ENCODE measurements at places on chromosomes 12 and 14.

DNA sequence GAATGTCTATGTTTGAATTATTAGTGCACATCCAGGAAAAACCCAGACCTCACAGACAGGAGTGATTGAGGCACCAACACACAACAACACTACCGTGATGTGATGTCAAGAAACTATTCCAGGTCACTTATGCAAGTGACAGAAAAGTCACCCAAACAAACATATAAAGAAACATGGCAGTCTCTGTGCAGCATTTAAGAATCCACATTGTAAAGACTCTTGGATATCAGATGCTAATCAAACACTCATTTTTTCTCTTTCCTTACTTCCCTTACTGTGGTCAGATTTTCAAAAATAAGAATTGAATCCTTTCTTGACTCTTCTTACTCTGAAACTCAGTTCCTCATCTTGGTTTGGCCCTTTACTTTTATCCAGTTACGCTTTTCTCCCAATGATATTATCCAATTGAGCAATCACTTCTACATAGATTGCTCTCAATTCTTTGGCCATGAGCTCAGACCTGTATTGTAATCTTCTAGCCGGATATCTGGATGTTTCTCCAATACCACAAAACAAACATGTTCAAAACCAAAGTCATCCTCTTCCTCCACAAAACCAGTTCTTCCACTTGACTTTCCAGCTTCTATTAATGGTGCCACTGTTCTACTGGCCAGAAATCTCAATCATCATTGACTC, 115.4 kb downstream of the DUSP6 start:
- DNase-seq: no peak

- DNase-seq: no peak
Observed at GRCh38 chr14:51544901-51545300, 106.8 kb upstream of the FRMD6 start.

DNA sequence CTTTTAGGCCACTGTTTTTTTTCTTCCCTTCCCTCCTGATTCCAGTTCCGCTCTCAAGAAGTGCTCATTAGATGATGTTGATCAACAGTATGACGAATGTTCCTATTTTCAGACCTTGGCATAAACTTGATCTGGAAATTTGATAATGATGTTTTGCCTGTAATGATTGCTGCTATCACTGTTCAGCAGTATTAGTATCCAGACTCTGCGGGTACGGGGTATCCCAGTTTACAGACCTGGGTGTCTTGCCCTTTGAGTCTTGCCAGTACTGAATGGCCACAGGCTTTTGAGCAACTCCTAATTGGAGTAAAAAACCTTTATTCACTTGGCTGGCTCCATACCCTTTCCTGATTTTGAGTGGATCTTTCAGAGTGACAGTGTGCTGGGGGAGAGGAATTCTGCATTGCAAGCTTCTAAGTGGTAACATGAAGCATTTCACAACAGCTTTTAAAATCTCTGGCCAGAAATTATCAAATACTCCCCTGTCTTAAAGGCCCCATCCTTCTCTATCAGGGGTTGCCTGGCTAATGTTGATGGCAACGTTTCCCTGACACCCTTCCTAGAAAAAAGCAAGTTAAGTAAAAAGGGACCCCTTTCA, 5.9 kb upstream of the ASB8 start:
- no peak for DNase-seq

DNA sequence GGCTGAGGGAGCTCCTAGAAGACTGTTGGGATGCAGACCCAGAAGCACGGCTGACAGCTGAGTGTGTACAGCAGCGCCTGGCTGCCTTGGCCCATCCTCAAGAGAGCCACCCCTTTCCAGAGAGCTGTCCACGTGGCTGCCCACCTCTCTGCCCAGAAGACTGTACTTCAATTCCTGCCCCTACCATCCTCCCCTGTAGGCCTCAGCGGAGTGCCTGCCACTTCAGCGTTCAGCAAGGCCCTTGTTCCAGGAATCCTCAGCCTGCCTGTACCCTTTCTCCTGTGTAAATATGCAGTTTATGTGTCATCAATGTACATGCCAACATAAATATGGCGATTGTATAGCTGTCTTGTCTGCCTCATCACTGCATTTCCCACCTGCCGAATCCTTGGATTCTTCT, 7.5 kb downstream of the AMHR2 start:
- DNase-seq: no peak

DNA sequence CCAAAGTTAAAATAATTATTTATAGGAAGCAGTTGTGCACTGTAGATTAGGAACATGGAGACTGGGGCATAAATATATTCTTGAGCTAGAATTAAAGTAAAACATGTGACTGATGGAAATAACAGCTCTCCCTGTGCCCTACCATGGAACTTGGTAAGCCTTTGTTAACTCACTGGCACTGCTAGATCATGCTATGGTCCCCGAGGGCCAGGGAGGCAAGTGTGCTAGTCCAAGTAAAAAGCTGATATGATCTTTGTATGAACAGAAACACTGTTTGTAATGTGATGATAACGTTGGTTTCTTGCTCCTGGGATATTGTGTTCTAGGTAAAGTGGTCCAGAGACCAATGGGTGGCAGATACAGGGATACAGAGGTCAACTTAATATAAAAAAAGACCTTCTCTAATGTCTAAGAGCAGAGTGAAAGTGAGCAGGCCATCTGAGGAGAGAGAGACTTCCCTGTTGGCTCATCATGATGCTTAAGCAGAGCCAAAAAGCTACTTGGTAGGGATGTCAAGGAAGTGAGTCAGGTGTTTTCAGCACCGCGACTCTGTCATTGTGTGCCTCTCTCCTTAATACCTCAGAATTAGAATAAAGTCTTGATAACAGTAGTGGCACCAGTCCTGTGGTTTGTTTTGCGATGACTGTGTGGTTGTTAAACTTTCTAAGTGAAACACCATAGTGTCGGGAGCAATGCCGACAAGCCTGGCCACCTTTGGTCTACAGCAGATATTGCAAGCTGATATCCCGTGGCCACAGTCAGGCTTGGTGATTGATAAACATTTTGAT, 27.6 kb downstream of the BICD1 start:
- peak; percentile 43 for DNase-seq

All from H4 (cell line).